Left lung (tissue), 14 donors: ENCODE measurements at places on chromosomes 1 and 21. TPM values are rescaled to one million over a fixed set of nuclear protein-coding genes. Genes with fewer than 3 reads are reported as not detected.

CFH gene
- total RNA-seq, result 161 TPM

DDAH1 gene
- 121 TPM for total RNA-seq

TMPRSS15 gene
- total RNA-seq, result not detected

GRCh38 chr1:201163707-201164106, 9.4 kb upstream of the TMEM9 start:
- no peak overlapping the region for H3K4me3 ChIP-seq
- DNase-seq, result no peak
- H3K27me3 ChIP-seq, result no peaks in the 10 kb centered on the region
- H3K27ac ChIP-seq, result no peak overlapping the region
- H3K4me1 ChIP-seq, result no peaks in the 10 kb centered on the region

DNA sequence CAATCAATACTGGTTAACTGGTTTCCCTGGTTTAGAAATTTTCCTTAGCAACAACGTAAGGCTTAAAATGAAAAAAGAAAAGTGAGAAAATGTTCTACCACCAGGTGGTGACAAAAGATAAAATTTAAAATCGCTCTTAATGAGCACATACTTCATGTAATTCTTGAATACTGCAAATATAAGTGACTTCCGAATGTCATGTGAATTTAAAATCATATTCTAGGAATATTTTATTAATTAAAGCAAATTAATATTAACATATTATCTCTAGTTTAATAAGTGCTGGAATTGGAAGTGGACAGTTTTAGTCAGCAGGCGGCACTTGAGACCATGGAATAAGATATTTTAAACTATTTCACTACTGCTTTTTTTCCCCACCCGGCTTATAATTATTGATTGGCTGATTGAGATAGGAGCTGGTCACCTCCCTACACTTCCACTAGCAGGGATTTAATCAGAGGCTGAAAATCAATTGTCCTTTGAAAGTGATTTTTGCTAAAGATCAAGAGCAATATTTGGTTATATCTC, 5.0 kb upstream of the ADAMTS1 start:
- no peak overlapping the region for H3K4me3 ChIP-seq
- no peak overlapping the region for H3K27ac ChIP-seq
- no peaks in the 10 kb centered on the region for H3K36me3 ChIP-seq
- peak; percentile 58 for DNase-seq
- no peaks in the 10 kb centered on the region for H3K4me1 ChIP-seq

DNA sequence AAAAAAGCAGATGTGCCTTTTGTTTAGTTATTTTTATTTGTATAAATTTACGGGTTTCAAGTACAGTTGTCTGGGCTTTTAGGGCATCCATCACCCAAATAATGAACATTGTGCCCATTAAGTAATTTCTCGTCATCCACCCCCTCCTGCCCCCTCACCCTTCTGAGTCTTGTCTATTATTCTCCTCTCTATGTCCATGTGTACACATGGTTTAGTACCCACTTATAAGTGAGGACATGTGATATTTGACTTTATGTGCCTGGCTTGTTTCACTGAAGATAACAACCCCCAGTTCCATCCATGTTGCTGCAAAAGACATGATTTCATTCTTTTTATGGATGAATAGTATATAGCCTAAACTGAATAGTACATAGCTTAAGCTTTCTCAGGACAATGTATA, 189.2 kb downstream of the ZP4 start:
- no peaks in the 10 kb centered on the region for H3K36me3 ChIP-seq
- H3K27ac ChIP-seq, result no peak overlapping the region
- H3K4me1 ChIP-seq, result no peaks in the 10 kb centered on the region
- no peak overlapping the region for H3K4me3 ChIP-seq
- no peak for DNase-seq
- no peaks in the 10 kb centered on the region for H3K27me3 ChIP-seq

GRCh38 chr1:214823311-214824117, 220.5 kb downstream of the CENPF start:
- H3K4me1 ChIP-seq, result no peaks in the 10 kb centered on the region
- H3K27ac ChIP-seq, result no peak overlapping the region
- H3K27me3 ChIP-seq, result no peaks in the 10 kb centered on the region
- DNase-seq, result no peak

GRCh38 chr1:222195857-222196256, 352.0 kb downstream of the HHIPL2 start:
- H3K36me3 ChIP-seq, result no peaks in the 10 kb centered on the region
- H3K27ac ChIP-seq, result no peak overlapping the region
- H3K27me3 ChIP-seq, result no peaks in the 10 kb centered on the region
- H3K4me1 ChIP-seq, result no peaks in the 10 kb centered on the region
- no peak for DNase-seq
